ENCODE measurements at places on chromosomes 6 and 20.
A peak's percentile ranks its signal among the peaks of the same experiment; 100 is the strongest.

GRCh38 chr6:111958534-111958933 is 85.3 kb upstream of the FYN start:
- no peak for DNase-seq

DNA sequence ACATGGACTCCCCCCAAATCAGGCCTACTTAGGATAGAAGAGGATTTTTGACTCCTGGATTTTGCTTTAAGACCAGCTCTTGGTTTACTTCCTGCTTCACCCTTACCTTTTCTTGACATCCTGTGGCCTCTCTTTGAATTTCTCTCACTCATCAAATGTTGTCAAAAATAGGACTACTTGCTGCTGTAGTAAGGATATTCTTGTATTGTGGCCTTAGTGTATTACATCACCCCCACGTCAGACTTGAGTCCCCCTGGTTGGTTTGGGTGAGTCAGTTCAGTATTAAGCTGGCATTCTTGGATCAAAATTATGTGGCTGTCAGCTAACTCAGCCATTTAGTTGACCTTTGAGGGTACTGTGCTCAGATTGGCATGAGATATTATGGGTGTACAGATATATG is 1.1 kb downstream of the TPX2 start:
- DNase-seq, result no peak

GRCh38 chr20:9128568-9128967 is 59.7 kb downstream of the PLCB4 start:
- no peak for DNase-seq

GRCh38 chr6:109296971-109297372 is 85.3 kb downstream of the CD164 start:
- no peak for DNase-seq

- DNase-seq, result no peak
These were observed 629.4 kb downstream of the CBLN4 start for GRCh38 chr20:55375920-55376319.

DNA sequence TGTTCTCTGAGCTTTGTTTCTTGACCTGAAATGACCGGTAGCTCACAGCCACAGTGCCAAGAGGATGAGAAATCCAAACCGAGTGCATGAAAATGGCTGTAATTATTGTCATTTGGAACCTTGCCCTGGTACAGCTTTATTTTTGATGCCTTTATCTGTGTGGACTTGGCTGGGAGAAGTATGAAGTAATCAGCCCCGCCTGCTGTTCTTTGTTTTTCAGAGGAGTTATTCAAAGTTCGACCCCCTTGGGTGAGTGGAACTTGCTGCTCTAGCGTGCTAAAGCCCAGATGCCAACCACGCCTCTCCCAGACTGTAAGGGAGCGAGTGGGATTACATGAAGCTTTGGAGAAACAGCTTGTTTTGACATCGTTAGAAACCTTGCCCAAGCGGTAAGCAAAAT is 48.3 kb downstream of the ECT2L start:
- DNase-seq, result peak; percentile 89

DNA sequence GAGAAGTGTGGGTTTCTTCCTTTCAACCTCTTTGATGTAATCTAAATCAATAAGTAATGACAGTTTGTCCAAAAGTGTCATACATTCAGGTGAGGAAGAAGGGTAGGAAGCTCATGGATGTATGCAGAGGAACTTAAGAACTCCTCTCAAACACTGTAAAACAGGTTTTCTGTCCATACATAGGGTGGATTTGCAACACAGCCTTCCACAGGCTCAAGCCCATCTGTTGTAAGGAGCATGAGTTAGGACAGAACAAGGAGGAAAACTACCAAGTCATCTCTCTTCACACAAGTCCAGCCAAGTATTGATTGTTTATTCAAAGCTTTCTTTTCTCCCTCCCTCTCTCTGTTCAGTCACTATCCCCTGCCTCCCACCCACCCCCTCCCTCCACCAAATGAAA is 49.0 kb upstream of the CDYL start:
- no peak for DNase-seq

- no peak for DNase-seq
These were observed 45.5 kb downstream of the CEP43 start for GRCh38 chr6:167044696-167045095.

DNA sequence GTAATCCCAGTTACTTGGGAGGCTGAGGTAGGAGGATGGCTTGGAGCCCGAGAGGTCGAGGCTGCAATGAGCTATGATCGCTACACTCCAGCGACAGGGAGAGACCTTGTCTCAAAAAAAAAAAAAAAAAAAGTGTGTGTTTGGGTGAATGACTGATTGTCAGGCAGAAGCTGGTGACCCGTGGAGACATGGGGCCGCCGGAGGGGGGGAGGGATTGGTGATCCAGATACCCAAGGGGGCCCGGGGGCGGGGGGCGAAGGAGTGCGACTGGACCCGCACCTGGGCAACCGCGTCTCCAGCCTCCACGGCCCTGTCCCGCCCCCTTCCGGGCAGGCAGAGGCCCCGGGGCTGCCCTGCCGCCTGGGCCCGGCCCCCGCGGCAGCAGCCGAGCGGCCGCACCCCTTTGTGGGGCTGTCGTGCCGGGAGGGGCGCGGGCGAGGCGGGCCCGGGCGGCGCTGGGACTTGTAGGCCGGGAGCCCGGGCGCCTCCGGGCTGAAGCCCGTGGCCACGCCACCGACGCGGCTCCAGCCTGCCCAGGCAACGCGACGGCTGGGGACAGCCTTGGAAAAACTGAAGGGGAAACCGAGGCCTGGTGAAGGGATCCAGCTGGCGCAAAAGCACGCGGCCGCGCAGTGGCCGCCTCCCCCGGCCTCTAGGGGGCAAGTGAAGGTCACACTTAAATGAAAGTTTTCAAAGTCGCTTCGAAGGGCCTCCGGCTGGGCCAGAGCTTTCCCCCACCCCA is 2.1 kb upstream of the RBM38 start:
- no peak for DNase-seq

DNA sequence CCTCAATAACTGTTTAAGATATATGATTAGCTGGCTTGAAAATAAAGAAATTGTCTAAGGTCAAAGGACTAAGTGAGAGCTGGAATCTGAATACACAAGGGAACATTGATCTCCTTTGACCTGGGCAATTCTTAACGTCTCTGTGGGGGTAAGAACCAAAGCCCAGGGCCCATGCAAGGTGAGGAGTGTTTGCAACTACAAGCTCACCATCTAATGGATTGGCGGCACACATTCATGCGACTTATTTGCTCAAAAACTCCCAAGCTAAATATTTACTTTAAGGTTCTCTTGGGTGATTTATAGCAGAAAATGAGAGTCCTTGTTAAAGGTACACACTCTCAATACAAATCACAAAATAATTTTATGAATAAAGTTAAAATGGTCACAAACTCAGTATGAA is 392.0 kb upstream of the FLRT3 start:
- no peak for DNase-seq

GRCh38 chr20:51284176-51284575 is 258.3 kb downstream of the NFATC2 start:
- no peak for DNase-seq

GRCh38 chr20:48720256-48720985 is 107.4 kb downstream of the PREX1 start:
- DNase-seq, result no peak

DNA sequence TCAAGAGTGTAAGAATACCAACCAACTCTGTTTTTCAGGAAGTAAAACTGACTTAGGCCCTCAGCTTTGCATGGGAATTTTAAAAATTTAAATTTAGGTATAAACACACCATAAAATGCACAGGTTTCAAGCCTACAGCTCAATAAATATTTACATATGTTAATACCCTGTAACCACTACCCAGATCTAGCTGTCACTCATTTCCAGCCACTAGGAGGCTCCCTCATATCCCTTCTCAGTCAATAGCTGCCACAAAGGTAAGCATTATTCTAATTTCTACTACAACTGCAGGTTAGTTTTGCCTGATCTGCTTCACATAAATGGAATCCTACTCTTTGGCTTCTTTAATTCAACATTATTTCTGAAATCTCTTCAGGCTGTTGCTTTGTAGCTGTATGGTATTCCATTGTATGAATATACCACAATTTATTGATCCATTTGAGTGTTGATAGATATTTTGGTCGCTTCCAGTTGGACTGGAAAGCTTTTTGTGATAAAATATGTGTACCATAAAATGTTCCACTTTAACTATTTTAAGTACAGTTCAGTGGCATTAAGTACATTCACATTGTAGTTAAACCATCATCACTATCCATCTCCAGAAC is 32.5 kb upstream of the MEI4 start:
- no peak for DNase-seq

DNA sequence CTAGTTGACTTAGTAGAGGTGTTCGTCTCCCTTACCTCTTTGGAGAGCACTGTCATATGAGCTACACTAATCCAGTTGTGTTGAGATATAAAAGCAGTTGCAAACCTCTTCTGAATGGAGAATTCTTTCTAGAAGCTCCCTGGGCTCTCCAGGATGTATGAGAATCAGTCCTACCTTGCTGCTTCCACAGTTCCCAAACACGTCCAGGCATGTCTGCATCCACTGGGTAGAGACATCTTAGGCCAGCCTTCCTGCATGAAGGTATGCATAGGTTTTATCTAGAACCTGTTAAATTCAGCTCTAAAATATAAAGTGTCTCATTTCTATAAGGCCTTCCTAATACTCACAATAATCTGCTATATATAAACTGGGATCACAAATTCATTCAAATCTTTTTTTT is 297.7 kb downstream of the CDC5L start:
- DNase-seq, result no peak

DNA sequence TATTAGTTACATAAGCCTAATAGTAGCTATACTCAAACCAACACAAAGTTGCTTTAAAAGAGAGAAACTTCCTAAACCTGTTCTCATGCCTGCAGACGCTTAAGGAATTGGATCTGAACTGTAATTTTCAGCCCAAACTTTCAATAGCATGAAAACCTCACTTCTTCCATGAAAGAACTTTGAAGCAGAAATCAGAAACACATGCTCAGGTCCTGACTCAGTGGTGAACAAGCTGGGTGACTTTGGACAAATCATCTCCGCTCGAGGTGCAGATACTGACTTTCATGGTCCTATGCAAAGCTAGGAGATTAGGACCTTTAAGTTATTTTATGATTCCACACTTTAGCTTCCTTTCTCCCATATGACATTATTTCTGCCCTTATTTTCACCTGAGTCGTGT is 36.5 kb downstream of the NOX3 start:
- no peak for DNase-seq

DNA sequence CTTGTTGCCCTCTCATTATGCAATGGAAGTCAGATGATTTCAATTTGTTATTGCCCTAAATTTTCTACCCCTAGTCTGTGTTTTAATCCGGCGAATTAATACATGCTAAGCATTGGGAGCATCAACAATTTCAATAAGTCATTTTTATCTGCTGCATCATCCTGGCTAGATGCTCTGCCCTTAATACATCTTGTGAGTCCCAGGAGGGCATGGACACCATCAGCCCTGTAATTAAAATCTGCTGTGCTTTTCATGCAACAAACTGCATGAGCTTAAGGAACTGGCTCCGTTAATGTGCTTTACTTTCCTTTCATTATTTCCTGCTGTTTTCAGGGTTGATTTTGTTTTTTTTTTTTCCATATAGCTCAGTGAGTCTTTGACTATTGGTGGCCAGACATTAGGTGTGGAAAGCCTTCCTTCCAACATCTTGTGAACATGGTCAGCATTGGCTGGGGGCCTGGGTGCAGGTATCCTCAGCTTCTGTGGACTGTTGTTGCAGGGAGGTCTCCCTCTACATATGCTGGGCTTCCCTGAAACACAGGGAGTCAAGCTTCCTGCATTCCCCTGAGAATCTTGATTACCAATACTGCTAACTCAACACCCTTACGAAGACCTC is 8.5 kb upstream of the PBOV1 start:
- DNase-seq, result no peak

DNA sequence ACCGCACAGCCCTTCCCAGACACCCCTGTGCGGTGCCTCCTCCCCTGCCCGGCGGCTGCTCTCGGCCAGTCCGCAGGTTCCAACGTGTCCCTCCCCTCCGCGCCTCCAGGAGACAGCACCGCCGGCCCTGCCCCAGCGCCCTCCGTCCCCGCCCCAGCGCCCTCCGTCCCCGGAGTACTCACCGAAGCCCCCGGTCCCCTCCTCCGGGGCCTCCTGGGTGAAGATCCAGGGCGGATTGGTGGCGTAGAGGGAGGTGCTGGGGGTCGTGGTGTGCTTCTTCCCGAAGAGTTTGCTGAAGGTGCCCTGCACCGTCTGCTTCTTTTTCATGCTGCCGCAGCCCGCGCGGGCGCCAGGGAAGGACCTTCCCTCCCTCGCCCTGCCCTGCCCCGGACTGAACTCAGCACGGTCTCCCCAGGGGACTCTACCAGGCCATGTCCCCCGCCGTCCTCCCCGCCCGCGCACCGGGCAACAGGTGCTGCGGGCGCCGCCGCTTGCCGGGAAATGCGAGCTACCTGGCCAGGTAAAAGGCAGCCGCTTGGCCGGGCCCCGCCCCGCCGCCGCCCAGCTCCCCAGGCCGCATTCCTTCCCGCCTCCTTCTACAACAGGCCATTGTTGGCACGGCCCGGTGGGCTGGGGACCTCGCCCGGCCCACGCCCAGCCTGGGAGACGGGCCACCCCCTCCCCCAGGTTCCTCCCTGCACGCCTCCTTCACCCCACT is at the start of gene C6orf132:
TSS of gene C6orf132 (minus strand) at position 503 of the 718 bp plus-strand sequence. CDS start at position 327, 176 bp downstream.
- peak; percentile 37 for DNase-seq

- peak; percentile 60 for DNase-seq
These were observed 730 bp downstream of the INSM1 start for GRCh38 chr20:20368418-20369249.

DNA sequence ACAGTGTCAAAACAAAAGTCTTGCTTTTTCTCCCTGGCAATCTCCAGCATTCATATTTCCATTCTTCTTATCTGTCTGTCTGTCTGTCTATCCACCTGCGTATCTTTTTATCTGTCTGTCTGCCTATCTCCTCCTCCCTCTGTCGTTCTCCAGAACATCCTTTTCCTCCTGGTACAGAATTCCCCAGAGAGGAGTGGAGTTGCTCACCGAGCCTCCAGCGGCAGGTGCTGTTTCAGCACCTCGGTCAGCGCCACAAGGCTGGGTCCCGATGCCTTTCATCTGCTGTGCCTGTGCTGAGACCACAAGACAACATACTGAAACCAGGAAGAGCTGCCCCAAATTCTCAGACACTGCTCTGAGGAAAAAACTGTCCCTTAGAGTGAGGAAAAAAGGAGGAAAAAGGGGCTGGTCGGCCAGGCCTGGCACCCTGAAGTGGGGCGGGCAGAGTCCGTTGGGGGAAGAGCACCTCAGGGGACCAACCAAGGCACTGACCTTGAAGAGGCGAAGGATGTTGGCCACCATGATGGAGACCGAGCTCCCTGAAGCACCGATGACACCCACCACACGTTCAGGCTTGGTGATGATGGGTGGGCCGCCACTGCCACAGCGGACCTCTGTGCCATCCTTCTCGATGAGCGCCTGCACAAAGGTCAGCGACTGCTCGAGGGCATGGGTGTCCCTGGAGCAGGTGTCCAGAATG is 13.3 kb downstream of the GRM4 start:
- DNase-seq, result no peak

GRCh38 chr20:61925555-61926252 is 140.0 kb downstream of the TAF4 start:
- DNase-seq, result no peak

DNA sequence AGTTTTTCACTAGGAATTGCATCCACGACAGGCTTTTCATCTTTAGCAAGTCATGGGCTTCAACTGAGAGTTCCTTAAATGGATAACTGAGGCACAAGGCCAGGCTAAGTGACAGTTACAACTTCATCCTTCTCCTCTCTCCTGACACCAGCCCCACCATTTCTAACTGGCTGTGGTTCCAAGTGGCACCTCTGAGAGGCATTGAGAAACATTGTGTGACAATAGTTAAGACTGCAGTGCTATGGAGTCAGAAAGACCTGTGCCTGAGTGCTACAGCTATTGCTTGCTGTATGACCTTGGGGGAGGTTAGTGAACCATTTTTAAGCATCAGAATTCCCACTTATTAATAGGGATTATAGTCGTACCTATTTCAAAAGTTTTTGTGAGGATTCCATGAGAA is 26.2 kb upstream of the MLIP start:
- DNase-seq, result no peak

- no peak for DNase-seq
These were observed 58.5 kb upstream of the CCN6 start for GRCh38 chr6:111995404-111995803.
